NCI-H1417 treated with DMSO at 0.1 percent for 48 hours (cell line): ENCODE measurements at places on chromosomes 3 and 15.

DNA sequence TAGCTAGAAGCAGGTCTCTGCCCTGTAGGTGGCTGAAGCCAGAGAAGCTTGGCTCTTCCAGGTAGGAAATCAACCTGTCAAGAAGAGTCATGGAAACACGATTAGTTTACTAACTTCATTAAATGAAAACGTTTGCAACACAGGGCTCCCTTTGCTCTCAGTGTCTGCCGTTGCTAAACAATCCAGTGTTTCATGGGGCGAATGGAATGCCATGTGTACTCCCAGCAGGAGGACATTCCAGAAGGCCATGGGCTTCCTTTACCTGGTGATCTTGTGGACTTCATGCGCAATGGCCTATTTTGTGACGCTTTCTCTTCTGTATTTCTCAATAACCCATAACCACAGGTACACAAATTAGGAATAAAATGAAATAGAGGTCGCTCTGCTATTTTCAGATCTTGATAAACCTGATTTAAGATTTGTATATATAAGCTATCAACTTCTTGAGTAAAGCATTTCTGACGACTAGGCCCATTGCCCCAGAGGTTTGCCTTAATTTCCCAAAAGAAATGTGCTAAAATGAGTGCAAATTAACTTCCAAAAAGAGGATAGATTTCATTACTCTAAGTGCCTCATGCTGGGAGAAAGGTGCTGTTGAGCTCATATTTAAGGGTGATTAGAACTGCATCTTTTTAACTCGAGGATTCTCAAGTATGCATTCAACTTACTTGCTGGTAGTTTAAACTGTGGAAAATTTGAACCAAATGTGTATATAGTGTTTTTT lies 171.0 kb downstream of the EPHA3 start:
- no peak for DNase-seq

- no peak for DNase-seq
Observed at GRCh38 chr15:76972389-76973361, 22.3 kb upstream of the PSTPIP1 start.

DNA sequence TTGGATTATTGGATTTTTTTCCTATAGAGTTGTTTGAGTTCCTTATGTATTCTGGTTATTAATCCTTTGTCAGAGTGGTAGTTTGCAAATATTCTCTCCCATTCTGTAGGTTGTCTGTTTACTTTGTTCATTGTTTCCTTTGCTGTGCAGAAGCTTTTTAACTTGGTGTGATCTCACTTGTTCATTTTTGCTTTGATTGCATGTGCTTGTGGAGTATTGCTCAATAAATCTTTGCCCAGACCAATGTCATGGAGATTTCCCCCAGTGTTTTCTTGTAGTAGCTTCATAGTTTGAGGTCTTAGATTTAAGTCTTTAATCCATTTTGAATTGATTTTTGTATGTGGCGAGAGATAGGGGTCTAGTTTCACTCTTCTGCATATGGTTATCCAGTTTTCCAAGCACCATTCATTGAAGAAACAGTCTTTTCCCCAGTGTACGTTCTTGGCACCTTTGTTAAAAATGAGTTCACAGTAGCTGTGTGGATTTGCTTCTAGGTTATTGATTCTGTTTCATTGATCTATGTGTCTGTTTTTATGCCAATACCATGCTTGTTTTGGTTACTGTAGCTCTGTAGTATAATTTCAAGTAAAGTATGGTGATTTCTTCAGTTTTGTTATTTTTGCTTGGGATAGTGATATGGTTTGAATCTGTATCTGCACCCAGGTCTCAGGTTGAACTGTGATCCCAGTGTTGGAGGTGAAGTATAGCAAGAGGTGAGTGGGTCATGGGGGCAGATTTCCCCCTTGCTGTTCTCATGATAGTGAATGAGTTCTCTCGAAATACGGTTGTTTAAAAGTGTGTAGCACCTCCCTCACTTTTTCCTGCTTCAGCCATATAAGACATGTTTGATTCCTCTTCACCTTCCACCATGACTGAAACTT lies 46.1 kb upstream of the TNFSF10 start:
- DNase-seq = no peak

DNA sequence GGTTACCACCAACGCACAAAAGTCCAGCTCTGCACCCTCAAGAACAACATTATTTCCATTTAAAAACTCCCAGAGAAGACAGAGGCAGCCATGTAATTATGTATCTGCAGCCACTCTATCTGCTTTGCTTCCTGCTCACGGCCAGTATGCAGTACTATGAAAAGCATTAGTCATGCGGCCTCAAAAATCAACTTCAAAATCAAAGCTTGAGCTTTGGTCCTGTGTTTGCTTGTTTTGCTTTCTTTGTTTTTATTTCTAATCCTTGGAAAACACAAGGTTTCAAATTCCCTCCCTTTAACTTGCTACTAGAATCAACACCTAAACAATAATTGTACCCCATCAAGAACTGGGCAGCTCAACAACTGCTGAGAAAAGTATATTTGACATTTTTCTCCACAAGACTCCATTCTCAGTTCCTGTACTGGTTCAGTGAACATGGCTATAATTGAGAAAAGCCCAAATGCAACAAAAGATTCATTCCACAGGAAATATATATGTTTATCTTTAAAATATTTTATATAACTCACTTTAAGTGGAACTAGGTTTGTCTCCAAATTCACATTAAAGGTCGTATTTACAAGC lies 37.6 kb downstream of the GBE1 start:
- no peak for DNase-seq

- no peak for DNase-seq
Observed at GRCh38 chr3:190767851-190768250, 94.6 kb downstream of the GMNC start.

DNA sequence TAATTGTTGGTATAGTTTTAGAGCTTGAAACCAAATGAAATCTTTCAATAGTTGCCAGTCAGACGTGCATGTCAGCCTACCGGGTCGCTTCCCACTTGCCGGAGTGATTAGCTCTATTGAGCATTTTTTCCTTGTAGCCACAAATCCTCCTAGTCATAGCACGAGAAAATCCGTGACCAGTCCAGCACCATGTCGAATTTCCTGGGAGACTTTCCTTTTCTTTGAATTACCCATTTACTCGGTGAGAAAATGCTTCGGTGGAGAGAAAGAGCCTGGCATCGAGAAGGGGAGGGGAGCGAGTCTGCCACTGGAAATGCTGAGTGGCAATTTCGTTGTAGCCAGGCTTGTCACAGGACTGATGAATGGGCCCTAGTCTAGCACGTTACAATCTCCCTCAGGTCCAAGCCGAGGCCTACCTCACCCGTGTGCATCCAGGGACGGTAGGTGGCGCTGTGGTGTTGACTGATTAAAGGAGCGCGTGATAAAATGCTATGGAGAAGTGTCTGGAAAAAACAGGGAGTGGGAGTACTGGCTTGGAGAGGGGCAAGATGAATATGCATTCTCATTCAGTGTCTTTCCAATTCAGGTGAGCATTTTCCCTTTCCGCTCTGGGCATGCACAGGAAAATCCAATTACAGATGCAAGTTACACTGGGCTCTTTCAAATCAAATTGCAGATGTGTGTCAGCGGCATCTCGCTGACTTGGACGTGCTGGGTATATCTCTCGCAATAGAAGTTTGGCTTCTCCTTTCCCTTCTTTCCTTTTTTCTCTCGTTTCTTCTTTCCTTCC lies 238.8 kb downstream of the EDEM1 start:
- no peak for DNase-seq

GRCh38 chr3:80556763-80557162 lies 789.0 kb upstream of the ROBO1 start:
- no peak for DNase-seq

DNA sequence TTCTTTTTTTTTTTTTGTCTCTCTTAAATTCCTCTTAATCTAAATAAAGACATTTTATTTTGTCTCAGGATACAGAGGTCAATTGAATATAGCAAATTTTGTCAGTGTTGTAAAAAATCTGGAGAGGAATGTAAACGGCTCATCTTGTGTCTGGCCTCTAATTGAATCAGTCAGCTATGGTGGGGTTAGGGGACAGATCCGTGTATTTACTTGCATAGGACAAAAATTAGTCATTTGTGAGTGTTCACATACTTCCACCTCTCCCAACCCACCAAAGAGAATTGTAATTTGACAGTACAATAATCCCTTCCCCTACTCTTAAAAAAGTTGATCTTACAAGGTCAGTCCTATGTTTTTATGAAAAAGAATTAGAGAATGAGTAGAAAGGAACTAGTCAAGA lies 18.3 kb downstream of the PPARG start:
- no peak for DNase-seq

- DNase-seq = no peak
Observed at GRCh38 chr3:114144909-114145688, 33.8 kb downstream of the DRD3 start.

DNA sequence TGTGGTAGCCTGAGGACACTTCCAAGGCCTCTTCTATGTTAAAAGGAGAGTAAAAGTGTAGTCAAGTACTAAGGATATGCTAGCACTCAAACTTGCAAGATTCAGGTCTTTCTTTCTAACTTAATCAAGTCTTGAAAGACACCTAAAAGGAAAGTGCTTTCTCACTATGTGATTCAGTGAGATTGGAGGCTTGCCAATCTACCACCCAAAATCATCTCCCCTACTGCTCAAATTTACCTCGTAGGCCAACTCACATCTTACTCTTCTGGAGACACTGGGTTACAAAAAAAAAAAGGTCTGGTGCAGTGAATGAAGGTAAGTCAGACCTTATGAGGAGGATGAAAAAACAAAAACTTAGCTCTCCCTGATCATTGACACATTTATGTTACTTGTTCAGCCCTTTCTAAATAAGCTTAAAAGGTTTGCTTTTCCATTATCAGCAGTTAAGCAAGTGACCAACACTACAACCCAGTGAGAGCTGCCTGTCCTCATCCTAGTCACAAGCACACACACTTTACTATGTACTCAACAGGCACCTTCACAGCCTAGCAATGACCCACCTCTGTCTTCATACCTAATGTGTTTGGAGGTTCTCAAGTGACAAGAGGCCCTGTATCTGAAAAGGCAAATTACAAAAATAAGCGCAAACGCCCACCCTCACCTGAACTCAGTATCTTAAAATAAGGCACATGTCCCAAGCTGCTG lies 19.6 kb downstream of the SUMF1 start:
- no peak for DNase-seq

- DNase-seq = peak; percentile 8
Observed at GRCh38 chr3:133930341-133930933, 34.8 kb upstream of the RAB6B start.

- no peak for DNase-seq
Observed at GRCh38 chr3:140635276-140635675, 42.6 kb upstream of the TRIM42 start.

DNA sequence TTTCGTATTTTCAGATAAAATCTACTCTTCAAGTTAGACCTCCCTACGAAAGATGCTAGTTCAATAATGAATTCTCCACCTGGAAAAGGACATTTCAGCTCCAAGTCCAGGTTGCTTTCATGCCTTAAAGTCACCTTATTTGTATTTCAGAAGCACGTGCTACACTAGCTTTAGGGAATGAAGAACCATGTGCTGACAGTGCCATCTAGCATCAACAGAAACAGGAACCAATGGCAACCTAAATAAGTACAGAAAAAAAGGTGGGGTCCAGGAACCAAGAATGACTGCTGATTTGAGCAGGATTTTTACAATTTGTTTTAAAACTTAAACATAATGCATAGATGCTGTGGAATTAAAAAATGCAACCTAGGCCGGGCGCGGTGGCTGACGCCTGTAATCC lies 77.6 kb upstream of the SNRPN start:
- no peak for DNase-seq

DNA sequence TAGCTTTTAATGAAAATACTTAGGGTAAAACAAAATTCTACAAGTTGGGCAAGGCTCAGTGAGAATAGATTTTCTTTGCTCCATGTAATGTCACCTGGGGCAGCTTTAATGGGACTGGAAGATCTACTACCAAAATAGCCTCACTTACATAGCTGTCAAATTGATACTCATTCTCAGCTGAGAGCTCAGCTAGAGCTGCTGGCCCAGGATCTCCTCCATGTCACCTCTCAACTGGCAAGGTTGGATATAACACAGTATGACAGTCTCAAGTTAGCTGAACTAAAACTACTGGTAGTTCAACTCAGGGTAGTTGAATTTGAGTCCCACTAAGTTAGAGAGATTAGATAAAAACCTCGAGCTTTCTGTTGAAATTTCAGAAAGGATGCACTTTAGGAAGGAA lies 218.5 kb upstream of the PLSCR5 start:
- no peak for DNase-seq

- DNase-seq = no peak
Observed at GRCh38 chr3:25748189-25748588, 35.1 kb downstream of the NGLY1 start.

DNA sequence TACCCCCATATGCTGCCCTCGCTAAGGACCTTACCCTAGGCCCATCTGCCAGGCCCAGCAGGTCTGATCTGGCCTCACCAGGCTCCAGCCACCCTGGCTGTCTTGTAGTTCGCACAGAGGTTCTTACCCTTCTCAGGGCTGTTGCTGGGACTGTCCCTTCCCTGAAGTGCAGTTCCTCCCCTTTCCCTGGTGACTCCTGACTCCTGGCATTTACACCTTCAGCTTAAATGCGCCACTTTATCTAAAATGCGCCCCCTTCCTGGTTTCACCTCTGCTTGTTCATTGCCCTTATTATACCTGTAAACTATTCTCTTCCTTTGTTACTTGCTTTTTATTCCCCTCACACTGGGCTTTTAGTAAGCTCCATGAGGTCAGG lies 835 bp upstream of the TTLL3 start:
- DNase-seq = no peak

DNA sequence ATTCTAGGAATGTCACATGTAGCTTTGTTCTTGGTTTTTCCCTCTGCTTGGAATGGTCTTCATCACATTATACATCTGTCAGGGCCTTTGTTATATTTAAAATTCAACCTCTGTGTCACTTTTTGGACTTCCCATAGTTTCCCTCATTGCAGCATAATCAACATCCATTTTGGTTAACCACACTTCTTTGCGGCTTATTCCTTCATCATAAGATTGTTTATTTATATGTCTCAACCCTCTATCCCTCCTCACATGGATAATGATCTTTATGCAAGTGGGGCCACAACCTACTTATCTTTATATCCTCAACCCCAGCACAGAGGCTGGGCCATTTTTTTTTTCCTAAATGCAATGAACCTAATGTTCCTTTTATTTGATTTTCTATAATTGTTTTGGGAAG lies 260.0 kb upstream of the THBS1 start:
- no peak for DNase-seq

GRCh38 chr3:119011528-119011927 lies 23.1 kb downstream of the IGSF11 start:
- no peak for DNase-seq
